ENCODE measurements at places on chromosomes 1 and 21.
A peak's percentile ranks its signal among the peaks of the same experiment; 100 is the strongest.

GRCh38 chr1:221039616-221040015, 160.4 kb downstream of the HLX start:
- no peak for DNase-seq

DNA sequence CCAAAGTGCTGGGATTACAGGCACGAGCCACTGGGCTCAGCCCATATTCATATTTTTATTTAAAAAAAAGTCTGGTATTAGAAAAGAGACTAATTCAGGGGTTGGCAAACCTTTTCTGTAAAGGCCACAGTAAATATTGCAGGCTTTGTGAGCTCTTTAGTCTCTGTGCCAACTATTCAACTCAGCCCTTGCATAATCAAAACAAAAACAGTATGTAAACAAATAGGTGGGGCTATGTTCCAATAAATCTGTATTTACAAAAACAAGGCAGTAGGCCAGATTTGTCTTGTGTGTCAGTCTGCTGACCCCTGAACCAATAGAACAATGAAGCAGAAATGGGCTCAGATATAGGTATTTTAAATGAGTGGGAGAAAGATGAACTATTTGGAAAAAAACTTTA, 49.3 kb downstream of the CDC42BPA start:
- DNase-seq, result no peak

- no peak for DNase-seq
Measured at GRCh38 chr1:15758953-15759661, 512 bp downstream of the FBLIM1 start.

DNA sequence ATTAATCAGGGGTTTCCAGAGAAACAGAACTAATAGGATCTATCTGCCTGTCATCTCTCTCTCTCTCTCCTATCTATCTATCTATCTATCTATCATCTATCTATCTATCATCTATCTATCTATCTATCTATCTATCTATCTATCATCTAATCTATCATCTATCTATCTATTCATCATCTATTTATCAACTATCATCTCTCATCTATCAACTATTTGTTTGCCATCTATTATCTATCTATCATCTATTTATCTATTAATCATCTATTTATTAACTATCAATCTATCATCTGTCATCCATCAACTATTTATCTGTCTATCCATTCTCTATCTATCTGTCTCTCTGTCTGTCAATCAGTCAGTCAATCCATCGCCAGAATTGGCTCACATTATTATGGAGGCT, 70.0 kb upstream of the MRPS6 start:
- DNase-seq, result no peak

DNA sequence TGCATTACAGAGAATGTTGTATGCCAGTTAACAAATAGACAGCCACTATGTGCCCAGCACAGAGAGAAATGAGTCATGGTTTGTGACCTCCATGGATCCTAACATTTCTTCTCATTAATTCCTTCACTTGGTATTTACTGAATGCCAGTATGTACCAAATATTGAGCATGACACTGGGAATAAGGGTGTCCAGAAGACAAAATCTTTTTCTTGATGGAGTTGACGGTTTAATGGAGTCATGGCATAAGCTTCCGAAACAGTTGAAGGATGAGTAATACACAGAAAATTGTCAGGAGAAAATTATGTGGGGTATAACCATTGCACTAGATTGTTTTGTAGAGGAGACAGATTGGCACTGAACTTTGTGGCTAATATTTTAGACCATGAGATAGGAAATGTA, 36.9 kb downstream of the PTGFR start:
- no peak for DNase-seq

DNA sequence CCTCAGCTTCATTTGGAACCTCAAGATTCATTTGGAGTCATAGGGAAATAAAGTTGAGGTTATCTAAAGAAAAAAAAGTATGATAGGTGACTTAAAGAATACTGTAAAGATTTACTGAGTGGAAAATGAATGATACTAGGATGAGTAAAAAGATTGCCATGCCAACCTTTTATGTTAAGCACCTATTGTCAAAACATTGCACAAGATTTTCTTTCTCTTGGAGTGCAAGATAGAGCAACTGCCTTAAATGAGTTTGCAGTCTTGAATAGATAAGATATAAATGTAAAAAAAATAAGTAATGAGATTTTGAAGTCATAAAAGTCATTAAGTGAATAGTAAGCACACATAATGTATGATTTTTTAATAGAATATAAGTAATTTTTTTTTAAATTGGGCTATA, 5.1 kb upstream of the ANGPTL1 start:
- no peak for DNase-seq

DNA sequence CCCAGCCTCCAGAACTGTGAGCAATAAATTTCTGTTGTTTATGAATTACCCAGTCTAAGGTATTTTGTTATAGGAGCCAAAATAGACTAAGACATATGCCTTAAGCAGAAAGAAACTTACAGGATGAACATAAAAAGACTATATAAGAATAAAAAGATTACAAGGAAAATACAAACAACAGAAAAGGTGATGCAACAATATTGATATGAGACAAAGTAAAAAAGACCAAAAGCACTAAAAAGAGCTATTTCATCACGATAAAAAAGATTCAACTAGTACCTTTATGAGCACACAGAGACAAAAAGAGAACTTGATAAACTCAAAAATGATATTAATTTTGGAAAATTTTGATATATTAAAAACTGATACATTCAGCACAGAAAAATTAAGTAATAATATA, 3.2 kb upstream of the SLC22A15 start:
- DNase-seq, result no peak

DNA sequence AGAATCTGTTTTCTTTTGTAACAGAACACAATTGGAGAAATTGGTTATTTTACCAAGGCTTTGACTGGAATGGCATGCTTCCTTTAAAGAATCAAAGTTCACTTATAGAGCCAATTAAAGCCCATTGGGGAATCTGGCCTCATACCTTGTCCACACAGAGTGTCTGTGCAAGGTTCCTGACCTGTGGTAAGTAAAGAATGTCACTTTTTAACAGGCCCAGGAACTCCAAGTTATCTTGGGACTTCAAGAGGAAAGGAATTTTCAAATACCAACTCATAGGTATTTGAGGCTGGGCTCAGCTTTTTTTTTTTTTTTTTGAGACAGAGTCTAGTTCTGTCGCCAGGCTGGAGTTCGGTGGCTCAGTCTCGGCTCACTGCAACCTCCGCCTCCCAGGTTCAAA, 2.3 kb upstream of the CATSPERE start:
- no peak for DNase-seq

GRCh38 chr1:13754510-13755103, 54.6 kb downstream of the PRDM2 start:
- no peak for DNase-seq

DNA sequence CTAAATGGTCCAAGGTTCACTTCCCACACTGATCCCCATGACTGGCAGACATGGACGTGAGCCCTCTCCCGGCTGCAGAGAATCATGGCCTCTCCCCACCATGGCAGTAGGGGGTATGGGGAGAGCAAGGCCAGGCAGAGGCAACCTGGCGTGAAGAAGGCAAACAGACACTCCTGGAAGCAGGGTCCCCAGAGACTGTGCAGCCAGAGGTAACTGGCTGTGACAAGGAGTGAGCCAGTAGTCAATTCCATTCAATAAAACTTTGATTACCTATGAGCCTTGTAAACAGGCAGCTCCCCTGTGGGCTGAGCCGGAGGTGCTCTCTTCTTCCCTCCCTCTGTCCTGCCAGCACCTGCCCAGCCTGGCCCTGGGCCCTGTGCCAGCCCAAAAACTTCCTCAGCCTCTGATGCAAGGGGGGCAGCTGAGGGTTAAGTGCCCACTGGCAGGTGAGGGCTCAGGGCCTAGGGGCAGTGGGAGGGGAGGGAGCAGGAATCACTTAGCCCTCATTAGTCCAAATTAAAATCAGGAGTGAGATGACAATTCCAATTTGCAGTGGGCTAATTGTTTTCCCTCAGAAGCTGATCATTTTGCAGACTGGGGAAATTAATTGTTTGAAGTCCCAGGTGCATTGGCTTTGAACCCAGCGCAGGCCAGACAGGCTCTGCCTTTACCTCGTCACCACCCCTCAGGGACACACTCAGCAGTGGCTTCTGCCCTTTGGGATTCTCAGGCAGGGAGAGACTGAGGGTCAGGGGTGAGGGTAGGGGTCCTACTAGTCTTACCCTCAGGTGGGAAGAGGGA, 35.6 kb downstream of the LRRN2 start:
- no peak for DNase-seq

- no peak for DNase-seq
Measured at GRCh38 chr1:22096036-22096435, 43.5 kb downstream of the CDC42 start.

- no peak for DNase-seq
Measured at GRCh38 chr1:47921935-47922415, 75.2 kb downstream of the TRABD2B start.

DNA sequence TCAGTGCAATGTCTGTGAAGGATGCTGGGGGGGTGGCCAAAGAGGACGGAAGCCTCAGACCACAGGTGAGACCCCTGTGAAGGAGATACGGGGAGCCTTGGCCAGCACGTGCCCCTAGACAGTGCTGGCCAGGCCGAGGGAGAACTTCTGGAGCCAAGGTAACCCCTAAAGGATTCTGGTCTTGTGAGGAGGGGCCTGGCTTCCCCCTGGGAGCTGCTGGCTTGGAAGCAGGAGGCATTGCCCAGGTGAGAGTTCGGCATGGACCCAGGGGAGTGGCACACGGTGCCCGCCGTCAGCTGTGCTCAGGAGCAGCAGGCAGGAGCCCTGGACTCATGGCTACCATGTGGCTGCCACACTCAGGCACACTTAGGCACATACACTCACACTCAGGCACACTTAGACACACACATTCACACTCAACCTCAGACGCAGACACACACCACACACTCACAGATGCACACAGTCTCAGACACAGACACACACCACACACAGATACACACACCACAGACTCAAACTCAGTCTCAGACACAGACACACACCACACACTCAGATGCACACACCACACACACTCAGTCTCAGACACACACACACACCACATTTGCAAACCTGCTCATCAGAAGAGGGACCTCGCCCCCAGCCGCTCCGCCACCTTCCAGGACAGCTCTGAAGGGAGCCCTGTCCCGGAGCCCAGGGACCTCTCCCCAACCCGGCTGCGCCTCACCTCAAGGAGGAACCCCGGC, 1.1 kb upstream of the COL6A2 start:
- DNase-seq, result no peak

DNA sequence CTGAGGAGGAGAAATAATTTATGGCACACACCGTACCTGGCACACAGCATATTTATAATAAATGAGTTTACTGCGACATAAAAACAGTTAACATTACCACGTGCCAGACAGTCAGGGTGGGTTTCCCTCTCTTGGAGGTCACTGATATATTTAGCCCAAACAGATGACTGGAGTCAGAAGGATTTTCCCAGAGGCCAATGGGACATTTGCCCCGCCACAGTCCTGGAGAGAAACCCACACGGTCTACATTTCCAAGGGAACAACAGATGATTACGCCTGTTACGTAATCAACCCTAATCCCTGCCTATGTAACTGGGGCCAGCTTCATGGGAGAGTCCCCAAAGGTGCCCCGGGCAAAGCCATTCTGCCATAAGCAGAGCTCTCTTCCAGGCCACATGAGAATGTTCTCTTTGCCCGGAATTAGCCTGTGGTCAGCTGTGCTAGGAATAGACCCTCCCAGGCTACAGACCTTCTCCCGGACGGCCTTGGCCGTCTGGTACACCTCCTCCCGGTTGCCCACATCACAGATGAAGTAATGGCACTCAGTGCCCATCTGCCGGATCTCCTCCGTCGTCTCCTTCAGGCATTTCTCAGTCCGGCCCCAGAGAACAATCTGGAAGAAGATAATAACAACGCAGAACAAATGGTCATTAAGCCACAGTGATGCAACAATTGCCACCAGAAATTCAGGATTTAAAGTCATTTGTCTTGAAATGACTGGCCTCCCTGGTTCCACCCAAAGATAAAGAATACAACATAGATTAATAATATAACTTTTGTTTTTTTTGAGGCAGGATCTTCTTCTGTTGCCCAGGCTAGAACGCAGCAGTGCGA, 37.7 kb downstream of the DHRS3 start:
- no peak for DNase-seq

DNA sequence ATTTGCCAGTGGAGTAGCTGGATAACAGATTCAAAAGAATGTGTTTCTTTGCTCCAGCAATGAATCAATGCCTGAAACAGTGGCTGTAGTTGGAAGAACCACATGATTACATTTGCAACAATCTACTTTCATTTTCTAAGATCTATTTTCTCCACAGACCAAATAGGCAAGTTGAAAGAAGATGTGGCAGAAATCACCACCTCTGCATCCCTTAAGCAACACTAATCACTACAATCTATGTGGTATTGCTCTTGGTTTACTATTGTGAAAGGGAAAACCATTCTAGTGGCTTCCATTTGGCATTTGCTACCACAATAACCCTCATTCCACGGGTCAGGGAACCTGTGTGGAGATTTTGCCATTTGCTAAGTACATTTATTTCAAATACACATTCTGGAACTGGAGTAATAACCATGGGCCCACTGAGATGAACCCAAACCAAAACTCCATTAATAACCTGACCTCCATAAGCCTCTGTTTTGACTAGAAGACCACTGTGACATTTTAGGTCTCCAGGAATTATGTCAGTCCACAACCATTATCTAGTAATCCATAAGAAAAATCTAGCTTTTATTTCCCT, 66.3 kb downstream of the C1orf185 start:
- DNase-seq, result no peak

GRCh38 chr1:53946252-53947171, at the start of gene LRRC42:
Gene LRRC42 (plus strand): TSS chr1:53946350. CDS start chr1:53952000, 5,650 bp downstream.
- no peak for DNase-seq

GRCh38 chr1:232471250-232471649, 158.7 kb downstream of the SIPA1L2 start:
- no peak for DNase-seq

DNA sequence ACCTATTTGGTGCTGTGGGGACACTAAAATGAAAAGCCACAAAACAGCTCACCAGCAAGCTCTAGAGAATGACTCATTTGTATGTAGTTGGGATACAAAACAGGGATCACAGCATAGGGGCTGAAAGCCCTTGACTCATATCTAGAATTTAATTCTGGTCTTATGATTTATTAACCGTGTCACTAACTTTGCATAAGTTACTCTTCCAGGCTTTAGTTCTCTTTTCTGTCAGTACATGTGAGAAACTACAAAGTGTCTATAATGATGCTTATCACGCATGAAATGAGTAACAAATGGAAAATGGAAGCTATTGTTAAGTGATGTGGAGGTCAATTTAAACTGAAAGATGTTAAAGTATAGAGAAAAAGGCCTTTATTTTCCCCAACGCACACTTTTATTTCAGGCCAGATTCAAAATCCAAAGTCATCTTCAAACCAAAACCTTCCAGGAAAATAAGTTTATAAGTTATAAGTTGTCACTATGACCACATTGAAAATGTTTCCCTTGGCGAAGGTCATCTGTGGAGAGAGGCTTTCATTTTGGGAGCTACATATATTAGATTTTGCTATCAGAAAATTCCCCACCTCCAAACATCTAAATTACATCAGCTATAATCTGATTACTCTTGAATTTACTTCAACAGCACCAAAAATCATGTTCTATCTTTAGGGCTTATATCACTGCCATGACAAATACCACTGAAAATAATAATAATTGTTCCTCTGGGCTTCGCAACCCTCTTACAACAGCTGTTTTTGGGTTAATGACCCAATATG, 430.5 kb downstream of the MRPL39 start:
- DNase-seq, result no peak

- peak; percentile 56 for DNase-seq
Measured at GRCh38 chr21:46142582-46143473, 12.6 kb downstream of the FTCD start.

GRCh38 chr1:24289937-24290595, 29.1 kb upstream of the GRHL3 start:
- no peak for DNase-seq

Measured in CD4-positive, alpha-beta T cell treated with Interleukin-4 for 1 hour (primary cell).